Right renal pelvis (tissue), 4 donors: ENCODE measurements at places on chromosomes 16 and 17.
A peak's percentile ranks its signal among the peaks of the same experiment; 100 is the strongest.

DNA sequence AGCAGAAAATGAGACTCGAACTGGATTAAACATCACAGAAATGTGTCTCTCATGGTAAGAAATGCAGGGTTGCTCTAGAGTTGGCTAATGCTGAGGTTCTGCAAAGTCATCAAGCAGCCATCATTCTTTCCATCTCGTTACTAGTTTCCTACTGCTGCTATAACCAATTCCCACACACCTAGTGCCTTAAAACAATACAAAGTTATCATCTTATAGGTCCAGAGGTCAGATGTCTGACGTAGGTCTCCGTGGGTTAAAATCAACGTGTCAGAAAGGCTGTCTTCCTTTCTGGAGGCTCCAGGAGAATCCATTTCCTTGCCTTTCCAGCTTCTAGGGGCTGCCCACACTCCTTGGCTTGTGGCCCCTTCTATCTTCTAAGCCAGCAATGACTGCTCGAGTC lies 118.6 kb downstream of the STX8 start:
- no peak for DNase-seq

DNA sequence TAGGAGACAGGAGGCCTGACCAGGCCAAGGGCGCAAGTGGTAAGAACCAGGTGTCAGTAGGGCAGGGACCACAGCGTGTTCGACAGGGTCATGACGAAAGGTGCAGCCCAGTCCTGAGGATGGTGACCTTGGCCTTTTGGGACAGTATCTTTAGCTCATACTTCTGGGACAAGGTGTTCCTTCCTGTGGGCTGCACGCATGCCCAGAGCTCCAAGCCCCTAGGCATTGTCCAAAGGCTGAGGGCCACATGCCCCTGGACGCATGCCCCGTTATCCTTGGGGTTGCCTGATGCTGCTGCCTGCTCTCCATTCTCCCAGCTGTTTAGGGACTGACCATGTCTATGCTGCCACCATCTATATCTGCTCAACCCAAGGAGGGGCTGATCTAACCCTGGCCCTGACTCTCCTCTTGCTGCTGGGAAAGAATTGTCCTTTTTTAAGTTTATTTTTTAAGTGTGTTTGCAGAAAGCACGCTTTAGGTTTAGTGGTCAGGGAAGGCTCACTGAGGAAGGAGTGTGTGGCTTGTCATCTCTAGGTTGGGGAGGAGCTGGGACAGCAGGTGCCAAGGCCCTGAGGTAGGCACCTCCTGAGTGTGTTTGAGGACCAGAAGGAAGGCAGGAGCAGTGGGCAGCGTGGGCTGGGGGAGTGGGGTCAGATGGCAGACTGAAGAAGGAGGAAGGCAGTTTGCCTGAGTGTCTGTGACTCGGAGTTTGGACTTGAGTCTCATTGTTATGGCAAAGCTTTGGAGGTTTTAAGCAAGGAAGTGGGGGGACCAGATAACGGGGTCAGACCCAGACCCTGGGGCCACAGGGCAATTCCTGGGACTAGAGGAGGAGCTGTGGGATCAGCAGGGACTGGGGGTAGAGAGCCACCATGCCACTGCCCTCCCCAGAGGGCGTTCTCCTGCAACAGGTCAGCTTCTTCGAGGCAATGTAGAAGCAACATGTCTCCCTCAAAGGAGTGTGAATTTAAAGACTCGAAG lies 15.1 kb upstream of the CBX4 start:
- no peak for DNase-seq

DNA sequence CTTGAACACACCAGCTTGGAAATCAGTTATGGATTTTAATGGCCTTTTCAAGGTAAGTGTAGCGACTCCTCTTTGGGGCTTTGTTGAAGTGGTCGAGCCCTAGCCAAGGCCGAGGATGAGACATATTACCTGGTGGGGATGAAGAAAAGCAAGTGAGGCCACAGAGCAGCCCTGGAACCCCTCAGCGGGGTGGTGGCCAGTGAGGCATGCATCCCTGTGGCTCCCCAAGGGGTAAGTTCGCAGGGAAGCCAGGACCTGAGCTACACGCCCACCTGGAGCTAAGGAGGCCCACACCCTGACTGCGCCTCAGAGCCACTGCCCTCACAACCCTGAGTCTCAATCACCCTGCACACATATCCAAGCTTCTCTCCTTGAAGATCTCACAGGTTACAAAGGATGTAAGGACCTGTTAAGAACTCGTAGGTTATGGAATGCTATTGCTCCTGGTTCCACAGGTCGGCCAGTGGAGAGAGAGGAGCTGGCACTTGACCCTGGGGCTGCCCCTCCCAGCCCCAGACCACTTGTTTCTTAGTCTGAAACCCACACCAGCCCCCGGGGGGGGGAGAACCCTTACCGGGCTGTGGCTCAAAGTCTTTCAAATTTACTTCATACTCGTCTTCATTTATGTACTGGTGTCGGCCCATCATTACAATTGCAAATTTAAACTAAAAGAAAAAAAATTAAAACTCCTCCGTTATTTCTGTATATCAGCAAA lies 12.0 kb downstream of the LITAFD start:
- DNase-seq, result no peak

- DNase-seq, result no peak
Observed at GRCh38 chr16:69886726-69887125, 64.4 kb upstream of the CLEC18A start.

DNA sequence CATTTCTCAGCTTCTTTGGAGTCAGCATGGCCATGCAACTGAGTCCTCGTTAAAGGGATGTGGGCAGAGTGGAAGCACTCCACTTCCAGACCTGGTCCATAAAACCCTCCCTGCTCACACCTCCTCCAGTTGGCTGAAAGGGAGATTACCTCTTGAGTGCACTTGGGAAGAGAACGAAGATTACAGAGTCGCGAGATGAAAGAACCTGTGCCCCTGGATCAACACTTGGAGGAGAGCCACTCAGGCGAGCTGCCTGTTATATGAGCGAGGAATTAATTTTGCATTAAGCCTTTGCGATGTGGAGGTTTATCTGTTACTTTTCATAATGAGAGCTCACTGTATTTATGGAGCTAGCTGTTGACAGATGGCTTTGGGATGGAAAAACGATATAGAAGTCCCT lies 147.9 kb downstream of the MAF start:
- DNase-seq, result no peak

DNA sequence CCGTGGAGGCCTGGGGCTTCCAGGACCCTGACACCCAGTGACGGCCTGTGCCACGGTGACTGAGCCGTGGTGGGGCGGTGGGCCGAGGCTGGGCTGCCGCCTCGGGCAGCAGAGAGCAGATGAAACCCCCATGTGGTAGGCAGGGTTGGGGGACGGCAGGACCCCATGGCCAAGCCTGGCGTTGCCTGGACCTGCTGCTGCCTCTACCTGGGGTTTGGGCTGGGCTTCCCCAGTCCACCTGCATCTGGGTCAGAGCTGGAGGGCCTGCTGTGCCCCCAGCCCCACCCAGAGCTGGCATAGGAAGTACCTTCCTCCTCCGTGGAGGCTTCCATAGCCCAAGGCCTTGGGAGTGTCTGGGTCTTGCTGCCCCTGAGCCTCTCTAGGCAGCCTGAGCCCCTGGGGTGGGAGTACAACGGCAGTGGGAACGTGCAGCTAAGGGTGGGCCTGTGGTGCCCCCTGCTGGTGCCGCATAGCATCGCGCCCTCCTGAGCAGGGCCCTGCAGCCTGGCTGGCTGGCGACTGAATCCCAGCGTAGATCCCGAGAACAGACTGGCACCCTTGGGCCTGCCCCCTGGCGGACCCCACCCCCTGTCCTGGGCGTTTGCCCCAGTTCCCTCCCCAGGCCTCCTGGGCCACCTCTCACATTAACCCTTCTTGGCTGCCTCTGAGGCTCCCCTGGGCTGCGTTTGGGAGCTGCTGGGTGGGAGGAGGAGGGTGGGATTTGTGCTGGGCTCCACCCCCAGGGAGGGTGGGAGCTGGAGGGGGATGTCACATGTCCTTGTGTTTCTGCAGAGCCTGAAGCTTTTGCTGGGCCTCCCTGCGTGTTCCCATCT lies 12.6 kb upstream of the ATP6V0C start:
- DNase-seq, result peak; percentile 84

DNA sequence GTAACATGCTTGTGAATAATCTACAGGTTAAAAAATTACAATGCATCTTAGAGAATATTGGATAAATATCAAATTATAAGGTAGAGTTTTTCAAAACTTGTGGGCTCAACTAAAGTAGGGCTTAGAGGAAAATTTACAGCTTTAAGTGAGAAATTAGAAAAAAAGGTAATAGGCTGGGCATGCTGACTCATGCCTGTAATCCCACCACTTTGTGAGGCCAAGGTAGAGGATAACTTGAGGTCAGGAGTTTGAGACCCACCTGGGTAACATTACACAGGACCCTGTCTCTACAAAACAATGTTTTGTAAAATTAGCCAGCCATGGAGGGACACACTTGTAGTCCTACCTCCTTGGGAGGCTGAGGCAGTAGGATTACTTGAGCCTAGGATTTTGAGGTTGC lies 4.5 kb downstream of the ATF7IP2 start:
- DNase-seq, result no peak

GRCh38 chr17:33927732-33928133 lies 327.4 kb upstream of the CCL2 start:
- no peak for DNase-seq

GRCh38 chr17:36085765-36086164 lies 4.2 kb downstream of the CCL3 start:
- no peak for DNase-seq

GRCh38 chr17:32529604-32530003 lies 42.8 kb downstream of the CDK5R1 start:
- no peak for DNase-seq

GRCh38 chr16:85728879-85729278 lies 22.0 kb downstream of the C16orf74 start:
- no peak for DNase-seq

- DNase-seq, result no peak
Observed at GRCh38 chr17:78257810-78258322, 26.4 kb downstream of the TMEM235 start.

DNA sequence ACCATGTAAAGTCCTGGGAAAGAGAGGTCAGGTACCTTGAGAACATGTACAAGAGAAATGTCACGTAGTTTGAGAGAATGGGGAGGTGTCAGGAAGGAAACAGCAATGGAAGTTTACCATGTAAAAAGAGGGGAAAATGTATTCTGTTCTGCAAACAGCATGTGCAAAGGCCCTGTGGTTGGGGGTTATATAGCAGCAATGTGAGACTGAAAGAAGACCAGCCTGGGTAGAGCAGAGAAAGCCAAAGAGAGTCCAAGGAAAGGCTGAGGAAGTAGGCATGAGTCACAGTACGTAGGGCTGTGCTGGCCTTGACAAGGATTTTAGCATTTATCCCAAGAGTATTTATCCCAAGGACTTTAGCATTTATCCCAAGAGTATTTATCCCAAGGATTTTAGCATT lies 141.3 kb upstream of the CACNG3 start:
- DNase-seq, result no peak

DNA sequence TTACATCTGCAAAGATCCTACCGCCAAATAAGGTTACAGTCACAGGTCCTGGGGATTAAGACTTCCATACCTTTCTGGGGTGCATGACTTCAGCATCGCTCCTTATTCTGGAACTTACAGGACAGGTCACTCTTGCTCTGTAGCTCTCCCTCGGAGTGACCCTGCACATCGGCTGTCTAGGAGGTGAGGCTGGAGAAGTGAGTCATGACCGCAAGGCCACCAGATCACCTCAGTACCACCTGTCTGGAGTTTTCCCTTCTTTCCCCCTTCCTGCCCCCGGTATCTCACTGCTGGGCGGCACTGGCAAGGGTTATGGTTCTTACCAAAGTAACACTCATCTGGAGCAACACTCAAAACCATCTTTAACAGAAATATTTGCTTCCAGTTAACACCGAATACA lies 374.8 kb downstream of the SLC39A11 start:
- no peak for DNase-seq

DNA sequence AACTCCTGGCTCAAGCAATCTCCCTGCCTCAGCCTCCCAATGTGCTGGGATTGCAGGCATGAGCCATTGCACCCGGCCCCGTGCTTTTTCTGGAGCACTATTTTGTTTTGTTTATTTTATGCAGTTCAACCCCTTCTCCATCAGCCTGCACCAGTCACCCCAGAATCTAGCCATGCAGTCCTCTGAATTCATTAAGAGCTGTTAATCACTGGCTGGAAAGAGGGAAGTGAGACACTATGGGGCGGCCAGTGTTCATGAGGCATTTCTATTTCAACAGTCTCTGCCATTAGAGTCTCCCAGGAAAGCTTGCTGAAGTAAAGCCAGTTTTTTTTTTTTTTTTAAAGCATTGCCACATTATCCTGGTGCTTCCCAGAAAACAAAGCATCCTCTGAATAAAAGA lies 1.7 kb downstream of the VWA3A start:
- no peak for DNase-seq

DNA sequence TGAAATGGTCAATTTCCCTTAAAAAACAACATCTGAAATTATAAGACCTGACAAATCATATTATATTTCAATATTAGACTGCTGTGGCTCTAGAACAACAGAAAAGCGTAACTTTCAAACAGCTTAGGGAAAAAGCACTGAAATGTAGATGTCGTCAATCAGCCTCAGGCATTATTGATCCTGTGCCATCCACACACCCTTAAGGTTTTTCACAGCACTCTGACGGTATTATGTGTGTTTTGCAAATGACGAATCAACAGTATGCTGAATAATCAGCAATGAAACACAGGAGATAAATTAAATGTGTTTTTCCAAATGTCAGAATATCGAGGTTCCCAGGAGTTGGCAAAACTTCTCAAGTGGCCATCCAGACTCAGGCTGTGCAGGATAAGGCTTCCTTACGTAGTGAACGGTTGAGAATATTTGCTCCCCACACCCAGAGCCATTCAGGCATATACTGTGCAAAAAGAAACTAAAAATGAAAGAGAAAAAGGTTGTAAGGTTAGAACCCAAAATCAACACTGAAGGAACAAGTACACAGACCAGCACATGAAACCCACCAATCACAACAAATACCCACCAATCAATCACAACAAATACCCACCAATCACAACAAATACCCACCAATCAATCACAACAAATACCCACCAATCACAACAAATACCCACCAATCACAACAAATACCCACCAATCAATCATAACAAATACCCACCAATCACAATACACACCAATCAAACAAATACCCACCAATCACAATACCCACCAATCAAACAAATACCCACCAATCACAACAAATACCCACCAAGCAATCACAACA lies 7.7 kb upstream of the MBTPS1 start:
- no peak for DNase-seq
